MG63 (cell line): ENCODE measurements at places on chromosomes 7 and 10. TPM values are rescaled to one million over a fixed set of nuclear protein-coding genes. Genes with fewer than 3 reads are reported as not detected.

DNA sequence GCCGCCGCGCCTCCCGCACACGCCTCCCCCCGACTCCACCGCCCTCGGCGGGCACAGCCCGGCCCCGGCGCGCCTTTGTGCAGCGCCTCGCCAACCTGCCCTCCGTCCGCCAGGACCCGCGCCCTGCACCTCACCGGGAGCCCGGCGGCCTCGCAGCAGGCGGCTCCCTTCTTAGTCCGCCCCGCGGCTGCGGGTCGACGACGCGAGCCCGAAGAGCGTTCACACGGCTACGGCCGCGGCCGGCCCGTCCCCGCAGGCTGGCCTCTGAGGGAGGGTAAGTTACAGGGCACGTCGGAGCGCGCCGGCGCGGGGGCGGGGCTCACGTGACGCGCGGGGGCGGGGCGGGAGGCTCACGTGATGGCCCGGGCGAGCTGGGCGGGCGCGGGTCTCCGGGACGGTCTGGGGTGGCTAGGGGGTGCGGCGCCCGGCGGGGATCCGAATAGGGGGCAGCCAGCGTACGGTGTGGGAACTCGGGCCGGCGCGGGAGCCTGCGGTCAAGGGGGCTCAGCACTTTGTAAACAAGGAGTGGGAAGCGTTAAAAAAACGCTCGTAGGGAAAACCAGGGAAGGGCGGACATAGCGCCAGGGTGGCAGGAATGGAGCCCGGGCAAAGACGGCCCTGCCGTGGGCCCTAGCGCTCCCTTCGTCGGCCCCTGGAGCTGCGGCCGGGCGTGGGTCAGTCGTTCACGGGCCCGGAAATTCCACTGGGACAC lies at the start of gene ARHGAP12:
ARHGAP12 (minus strand) TSS at position 283 of the 712 bp plus-strand sequence. CDS start 19,976 bp downstream, outside the sequence.
- peak; percentile 87 for DNase-seq

DNA sequence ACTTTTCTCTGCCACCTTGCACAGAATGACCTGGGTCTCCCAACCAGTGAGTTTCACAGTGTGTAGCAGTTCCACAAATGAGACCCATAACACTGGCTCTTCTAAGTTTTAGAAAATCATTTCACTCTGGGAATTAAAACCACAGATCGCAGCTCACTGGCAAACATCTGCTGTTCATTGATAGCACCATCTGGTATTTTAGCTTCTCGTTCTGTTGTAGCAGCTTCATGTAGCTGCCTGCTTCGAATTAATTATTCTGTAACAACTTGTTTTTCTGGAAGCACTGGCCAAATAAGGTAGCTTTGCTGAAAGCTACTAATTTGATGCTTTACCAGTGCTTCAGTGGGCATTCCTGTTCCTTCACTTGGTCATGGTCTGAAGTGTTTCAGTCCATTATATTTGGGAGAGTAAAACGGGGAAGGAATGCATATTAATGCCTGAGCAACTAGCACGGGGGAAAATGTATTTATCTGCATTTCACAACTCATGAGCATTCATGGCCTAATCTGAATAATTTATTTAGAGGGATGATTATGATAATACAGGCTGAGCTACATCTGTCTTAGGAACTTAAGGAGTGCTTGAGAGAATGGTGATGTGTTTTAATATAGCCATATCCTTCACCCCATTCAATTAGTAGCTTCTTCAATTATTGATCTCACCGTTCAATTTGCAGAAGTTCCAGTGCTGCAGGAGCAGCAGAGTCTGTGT lies 447.4 kb downstream of the XPNPEP1 start:
- DNase-seq: no peak

DNA sequence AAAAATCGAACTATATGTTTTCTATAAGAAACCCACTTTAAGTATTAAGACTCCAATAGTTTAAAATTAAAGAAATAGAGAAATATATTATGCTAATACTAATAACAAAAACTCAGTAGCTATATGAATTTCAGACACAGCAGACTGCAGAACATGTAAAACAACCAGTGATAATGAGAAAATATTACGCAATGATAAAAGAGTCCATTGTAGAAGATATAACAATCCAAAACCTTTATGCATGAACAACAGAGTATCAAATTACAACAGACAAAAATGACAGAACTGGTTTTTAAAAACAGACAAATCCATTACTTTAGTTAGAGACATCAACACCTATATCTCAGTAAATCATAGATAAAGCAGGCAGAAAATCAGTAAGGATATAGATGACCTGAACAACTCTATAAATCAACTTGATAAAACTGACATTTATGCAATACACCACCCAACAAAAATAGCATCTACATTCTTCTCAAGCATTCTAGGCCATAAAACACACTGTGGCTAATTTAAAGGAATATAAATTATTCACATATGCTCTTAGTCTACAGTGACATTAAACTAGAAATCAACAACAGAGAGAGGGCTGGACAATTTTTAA lies 669.5 kb upstream of the GHITM start:
- no peak for DNase-seq

- no peak for DNase-seq
These were observed 160.0 kb upstream of the TCF7L2 start for GRCh38 chr10:112790030-112790429.

GRCh38 chr7:65967361-65968155 lies 14.5 kb downstream of the GUSB start:
- DNase-seq: no peak

DNA sequence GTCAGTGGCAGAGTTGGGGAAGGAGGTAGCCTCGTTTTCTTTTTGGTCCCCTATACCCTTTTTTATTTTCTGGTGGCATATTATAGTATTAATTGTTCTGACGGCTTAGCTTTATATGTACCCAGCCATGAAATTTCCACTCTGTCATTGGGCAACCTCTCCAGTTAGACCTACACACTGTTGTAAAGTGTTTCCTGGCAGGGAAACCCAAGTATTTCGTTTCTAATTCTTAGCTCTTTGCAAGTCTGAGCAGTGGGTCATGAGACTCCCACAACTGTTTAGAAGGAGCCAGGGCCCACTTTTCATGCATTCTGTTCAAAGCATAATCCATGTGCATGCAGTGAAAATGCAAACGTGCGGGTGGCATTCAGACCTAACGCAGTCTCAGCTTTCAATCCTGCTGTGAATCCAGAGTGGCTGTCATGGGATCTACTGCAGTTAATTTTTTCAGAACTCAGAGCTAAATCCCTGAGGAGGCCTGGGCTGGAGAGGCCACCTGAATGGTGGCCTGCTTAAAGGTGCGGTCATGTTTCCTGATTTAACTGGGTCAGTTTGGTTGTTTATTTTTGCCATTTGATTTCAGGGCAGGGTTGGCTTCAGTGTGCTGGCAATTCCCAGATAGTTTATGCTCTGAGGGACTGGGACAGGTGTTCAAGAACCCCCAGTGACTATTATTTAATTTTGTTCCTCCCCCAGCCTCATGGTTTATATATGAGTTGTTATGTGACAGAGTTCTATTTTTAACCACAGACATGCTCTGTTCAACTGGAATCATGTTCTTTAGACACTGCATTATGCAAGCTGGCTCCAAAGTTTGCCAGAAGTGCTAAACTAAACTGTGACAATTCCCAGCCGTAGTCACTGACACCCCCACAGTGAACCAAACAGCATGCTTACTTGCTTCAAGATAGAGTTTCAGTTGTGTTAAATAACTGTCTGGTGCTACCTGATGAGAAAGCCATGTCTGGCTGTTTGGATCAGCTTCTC lies 27.4 kb upstream of the SYPL1 start:
- DNase-seq: no peak

DNA sequence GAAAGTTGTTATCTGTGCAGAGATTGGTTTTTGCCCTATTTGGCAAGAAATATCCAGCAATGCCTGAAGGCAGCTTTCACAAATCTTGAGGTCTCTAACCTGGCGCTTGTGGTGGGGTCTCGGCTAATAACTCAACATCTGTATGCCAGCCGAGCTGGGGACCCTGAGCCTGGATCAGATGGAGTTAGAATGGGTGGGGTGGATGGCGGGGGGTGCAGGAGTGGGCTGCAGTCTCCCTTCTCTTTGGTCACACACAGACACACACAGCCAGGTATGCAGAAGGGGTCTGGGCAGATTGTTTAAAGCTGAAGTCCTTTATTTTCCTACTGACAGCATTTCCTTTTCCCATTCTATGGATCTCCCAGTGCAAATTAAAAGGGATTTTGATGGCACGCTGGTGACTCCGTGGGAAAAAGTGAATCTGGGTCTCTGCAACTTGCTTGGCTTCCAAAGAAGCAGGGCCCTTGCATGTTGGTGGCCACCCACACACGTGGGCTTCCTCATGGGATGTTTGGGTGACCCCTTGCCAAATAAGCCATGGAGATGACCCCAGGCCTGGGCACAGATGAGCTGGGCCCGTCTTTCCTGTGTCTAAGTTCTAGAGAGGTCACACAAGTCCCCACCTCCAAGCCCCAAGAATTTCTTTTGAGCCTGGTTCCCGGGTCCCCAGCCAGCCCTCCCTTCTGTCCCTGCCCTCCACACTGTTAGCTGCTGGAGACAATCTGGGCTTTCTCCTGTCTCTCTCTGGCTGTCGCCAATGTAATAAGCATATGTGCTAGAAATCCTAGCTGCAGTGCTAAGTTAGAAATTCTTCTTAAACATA lies 39.9 kb upstream of the EMX2 start:
- DNase-seq: no peak

GRCh38 chr7:87140271-87140748 lies 11.9 kb upstream of the DMTF1 start:
- no peak for DNase-seq

DNA sequence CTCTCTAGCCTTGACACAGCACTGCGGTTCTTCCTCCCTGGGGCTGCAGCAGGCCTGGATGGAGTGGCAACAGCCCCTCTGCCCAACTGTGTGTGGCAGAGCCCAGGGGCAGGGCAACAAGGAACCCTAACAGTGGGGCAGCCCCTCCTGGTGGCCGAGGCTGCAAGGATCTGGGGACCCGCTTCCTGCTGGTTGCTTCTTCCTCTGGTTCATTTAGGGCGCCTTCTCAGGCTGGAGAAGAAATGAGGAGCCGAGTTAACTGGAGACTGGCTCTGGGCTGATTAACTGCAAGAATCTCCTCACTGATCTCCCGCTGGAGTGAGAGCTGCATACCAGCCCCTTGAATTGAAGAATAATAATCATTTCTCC lies 80.1 kb upstream of the EMX2 start:
- DNase-seq: peak; percentile 44

AKR1C8 gene
- total RNA-seq: not detected in 2 replicates

DNA sequence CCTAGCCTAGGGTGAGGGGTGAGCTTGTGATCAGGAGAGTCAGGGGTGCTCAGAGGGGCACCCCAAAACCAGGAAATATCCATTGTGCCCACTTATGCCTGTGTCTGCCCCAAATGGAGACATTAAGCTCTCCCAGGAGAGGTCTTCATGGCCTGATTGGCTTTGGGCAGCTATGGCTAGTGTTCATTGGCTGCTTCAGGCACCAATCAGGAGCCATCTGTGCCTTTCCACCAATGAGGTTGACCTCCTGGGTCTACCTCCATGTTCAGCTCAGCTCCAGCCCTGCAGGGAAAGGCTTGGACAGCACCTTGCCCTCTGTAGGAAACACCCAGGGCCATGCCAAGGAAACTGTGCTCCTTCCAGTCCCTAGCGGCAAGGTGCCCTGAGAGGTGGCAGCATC lies 23.9 kb upstream of the HSPB1 start:
- no peak for DNase-seq

DNA sequence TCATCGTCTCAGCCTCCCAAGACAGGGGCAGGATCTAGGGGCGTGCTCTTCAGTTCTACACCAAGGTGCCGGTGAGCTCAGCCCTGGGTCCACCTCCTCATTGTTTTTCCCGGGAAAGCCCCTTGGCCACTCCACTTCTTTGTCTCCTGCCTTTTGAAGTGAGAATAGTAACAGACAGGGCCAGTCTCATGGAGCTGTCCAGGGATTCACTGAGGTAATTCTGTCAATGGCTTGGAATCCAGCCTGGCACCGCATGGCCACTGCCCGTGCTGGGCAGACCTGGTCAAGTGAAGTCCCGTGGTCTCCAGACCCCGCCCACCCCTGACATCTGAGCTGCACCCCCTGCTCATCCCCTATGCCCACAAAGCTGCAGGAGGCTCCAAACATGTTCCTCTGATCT lies 138.9 kb downstream of the TNS3 start:
- DNase-seq: no peak

DNA sequence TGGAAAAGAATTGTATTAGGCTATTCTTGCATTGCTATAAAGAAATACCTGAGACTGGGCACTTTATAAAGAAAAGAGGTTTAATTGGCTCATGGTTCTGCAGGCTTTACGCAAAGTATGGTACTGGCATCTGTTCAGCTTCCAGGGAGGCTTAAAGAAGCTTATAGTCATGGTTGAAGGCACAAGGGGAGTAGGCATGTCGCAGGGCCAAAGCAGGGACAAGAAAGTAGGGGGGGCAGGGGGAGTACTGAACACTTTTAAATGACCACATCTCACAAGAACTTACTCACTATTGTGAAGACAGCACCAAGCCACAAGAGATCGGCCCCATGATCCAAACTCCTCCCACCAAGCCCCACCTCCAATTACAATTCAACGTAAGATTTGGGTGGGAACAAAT lies 152.5 kb upstream of the PHF14 start:
- DNase-seq: no peak

- DNase-seq: no peak
These were observed 13.9 kb upstream of the SH2D4B start for GRCh38 chr10:80523773-80524172.

ENTPD1 gene
- not detected in 2 replicates for total RNA-seq

DNA sequence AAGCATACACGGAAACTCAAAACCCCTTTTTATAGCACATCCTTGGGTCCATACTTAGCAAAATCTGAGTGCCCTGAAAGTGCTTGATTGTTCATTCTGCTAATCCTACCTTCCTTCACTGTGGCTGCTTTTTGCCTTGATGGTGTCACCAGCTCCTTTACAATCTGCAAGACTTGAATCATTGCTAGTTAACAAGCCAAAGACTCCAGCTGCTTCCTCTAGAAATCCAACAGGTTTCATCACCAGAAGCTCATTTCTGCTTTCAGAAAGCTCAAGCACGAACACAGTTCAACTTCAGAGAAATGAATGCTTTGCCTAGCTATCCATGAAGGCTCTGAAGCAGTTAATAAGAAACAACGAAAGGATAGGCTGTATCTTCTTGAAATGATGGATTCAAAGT lies 38.0 kb downstream of the USP6NL start:
- no peak for DNase-seq

- DNase-seq: peak; percentile 66
These were observed 17.2 kb downstream of the STAMBPL1 start for GRCh38 chr10:88896994-88897853.

DNA sequence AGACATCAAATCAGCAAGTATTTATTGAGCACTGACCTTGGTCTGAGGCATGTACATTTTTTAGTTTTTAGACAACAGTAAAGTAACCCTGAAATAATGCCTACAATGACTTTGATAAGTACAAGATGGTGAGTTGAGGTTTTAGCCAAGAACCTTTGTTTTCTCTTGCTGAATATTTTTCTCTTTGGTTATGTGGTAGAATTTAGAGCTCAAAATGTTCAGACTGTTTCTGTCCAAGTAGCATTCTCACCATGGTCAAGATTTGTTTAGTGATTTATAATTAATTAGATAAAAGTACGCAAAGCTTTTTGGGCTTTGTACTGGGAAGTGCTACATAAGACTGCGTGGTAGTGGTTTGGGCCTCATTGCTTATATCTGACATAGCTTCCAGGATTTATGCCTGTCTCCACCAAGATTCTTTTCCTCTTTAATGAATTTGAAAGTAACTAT lies 102.4 kb downstream of the KAT6B start:
- no peak for DNase-seq

CALHM3 gene
- not detected in 2 replicates for total RNA-seq
